Aorta (tissue), 5 donors: ENCODE measurements at places on chromosomes 16 and 17.

GRCh38 chr17:62075308-62075815, 10.3 kb upstream of the MED13 start:
- no peak for DNase-seq

DNA sequence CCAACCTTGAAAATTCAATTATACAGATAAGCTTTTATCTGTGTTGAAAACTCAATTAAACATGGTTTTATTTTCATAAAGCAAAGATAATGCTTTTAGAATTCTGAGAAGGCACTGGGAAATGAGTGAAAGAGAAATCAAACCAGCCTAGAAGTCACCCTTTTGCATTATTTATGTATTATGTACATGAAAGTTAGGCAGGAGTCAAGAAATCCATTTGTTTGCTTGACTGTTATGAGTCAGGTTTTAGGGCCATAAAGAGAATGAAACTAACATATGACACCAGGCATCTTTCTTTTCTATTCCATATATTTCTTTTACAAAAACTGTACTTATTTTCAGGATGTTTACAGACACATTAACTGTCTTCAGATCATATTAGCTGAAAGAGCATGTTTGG, 23.3 kb upstream of the CDH8 start:
- no peak for DNase-seq

DNA sequence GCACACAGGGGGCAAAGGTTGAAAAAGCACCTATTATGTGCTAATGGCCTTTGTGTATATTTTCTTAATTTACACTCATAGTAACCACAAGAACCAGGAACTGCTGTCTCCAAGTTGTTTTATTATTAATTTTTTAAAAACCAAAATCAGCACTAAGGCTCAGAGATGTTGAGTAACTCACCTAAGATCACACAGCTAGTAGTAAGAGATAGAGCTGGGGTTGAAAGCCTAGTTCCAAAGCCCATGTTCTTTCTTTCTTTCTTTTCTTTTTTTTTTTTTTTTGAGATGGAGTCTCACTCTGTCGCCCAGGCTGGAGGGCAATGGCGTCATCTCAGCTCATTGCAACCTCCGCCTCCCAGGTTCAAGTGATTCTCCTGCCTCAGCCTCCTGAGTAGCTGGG, 75.3 kb downstream of the SDK2 start:
- DNase-seq: no peak

GRCh38 chr17:11305524-11305923, 64.5 kb downstream of the SHISA6 start:
- no peak for DNase-seq

GRCh38 chr16:55947366-55947765, 72.2 kb upstream of the CES5A start:
- DNase-seq: no peak

GRCh38 chr16:89122322-89122851, 28.7 kb downstream of the ACSF3 start:
- DNase-seq: peak; percentile 43

GRCh38 chr17:1197781-1198490, 18.2 kb upstream of the ABR start:
- peak; percentile 95 for DNase-seq

- no peak for DNase-seq
Observed at GRCh38 chr17:42591411-42591810, 13.9 kb upstream of the PSMC3IP start.

DNA sequence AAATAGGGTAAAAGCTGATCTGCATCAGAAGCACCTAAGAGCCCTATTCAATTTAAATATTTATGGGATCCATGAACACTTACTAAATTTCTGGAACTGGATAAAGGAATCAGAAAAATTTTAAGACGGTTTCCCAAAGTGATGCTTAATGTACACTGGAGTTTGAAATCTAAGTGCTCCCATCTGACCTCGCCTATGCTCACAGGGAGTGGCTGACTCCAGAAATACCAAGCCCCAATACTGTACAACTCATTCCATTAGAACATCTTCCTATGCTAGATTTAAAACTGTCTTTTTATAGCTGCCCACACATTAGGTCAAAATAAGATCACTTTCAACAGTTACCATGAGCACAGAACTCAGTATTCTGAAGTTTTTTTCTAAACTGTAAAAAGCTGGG, 1214.6 kb downstream of the CDH11 start:
- DNase-seq: no peak

DNA sequence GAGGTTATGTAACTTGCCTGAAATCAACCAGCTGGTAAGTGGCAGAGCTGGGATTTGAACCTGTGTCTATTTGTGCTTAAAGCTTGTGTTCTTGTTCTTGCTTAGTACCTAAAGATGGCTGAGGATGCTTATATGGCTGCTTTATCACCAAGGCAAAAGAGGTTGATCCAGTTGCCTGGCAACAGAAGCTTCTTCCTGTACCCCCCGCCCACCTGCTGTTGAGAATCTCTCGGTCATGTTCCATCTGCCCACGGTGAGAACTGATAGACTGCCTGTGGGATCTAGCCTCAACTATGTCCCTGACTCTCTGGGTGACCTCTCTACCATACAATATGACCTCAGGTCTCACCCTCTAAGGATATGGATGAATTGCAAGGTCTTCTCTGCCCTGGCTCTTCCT, 60.7 kb downstream of the ABCC6 start:
- DNase-seq: no peak

- peak; percentile 84 for DNase-seq
Observed at GRCh38 chr16:53503991-53504663, 1.1 kb upstream of the AKTIP start.

DNA sequence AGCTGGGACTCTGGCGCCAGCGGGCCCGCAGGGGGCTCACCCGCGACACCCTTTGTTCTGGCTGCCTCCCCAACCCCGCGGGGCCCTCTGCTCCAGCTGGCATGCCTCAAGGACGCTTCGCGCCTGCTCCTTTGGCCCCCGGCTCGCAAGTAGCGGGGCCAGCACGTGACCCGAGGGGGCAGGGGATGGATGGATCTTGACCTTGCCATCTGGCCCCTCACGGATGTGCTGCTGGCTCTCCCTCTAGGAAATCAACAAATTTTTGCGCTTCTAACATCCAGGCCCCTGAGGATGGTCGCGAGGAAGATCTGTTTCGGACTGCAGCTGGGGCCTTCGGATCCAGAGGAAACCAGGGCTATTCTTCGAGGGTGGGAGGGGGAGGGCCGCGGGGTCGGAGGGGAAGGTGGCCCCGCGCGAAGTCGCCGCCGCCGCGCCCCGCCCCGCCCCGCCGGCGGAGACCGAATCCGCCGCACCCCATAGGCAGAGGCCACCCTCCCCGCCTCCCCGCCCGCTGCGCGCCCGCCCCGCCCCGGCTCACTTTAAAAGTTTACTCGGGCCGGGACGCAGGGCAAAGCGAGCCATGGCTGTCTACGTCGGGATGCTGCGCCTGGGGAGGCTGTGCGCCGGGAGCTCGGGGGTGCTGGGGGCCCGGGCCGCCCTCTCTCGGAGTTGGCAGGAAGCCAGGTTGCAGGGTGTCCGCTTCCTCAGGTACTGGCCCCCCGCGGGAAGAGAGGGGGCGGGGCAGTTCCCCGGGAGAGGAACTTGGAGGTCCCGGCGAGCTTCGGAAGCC, at the start of gene ACSF2:
ACSF2 (plus strand) TSS at position 537 of the 790 bp plus-strand sequence; CDS start at position 581, 44 bp downstream.
- DNase-seq: peak; percentile 93

DNA sequence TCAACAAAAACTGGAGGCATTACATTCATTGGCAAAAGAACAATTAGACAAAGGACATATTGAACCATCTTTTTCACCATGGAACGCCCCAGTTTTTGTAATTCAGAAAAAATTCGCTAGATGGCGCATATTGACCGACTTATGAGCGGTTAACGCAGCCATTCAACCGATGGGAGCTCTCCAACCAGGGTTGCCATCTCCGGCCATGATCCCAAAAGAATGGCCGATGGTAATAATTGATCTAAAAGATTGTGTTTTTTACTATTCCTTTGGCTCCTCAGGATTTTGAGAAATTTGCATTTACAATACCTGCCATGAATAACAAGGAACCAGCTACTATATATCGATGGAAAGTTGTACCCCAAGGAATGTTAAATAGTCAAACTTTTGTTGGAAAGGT, 21.4 kb downstream of the ALOX15B start:
- DNase-seq: peak; percentile 38

- DNase-seq: peak; percentile 78
Observed at GRCh38 chr16:82603784-82604411, 22.9 kb upstream of the CDH13 start.

GRCh38 chr17:1975573-1975972, 49.6 kb downstream of the RTN4RL1 start:
- DNase-seq: no peak

DNA sequence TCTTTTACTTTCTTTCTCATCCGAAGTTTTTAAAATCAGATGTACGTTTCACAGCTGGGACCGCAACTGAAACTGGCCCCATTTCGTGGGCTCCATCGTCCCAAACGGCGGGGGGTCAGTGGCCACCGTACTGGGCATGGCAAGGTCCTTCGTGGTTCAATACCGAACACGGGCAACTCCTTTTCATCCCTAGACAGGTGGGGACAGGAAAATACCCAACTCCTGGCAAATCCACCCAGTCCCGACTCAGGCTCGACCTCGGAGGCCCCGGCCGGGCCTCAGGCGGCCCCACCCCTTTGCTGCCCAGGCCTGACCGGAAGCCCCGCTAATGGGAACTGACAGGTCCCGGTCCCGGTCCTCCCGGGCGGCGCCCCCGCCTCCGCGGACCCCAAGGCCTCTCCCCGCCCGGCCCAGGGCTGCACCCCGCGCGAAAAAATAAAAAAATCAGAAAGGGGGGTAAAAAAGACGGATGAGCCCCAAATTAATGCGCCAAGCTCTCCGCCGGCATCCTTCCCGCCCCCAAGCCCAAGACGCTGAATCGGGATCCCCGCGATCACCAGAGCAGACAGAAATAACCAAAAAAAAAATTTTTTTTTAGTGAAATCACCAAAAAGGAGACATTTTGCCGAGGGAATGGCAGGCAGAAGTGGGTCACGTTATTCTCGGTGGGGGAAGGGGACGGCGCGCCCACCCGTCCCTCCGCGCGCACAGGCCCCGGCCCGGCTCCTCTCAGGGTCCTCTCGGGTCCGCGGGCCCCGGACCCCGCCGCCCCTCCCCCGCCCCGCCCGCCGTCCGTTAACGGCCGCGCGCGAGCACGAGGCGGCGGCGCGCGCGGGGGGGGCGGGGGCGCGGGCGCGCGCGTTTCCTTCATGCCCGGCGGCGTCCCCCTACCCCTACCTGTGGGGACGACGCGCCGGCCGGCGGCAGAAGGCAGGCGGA, 562 bp downstream of the ZC3H7A start:
- DNase-seq: peak; percentile 90

DNA sequence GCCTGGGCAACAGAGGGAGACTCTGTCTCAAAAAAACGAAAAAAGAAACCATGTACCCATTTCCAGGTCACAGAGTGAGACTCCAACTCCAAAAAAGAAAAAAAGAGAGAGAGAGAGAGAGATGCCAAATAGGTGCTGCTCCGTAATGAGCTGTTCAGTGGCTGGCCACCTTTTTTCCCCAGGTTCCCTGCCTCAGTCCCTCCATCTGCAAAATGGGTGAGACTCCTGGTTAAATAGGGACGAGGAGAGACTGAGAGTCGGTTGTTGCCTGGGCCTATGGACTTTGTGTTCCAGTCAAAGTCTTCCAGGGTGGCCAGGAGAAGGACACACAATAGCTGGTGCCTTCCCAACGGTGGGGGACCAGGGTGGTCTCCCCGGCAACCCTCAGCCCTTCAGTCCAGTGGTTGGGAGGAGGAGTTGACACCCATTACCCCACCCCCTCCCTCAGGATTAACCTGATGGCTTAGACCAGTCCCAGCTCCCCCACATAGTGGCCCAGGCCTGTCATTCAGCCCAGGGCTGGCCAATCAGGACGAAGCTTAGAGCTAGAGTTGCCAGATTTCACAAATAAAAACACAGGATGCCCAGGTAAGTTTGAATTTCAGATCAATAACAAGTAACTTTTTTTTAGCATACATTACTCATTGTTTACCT, 258.2 kb downstream of the PARN start:
- no peak for DNase-seq

DNA sequence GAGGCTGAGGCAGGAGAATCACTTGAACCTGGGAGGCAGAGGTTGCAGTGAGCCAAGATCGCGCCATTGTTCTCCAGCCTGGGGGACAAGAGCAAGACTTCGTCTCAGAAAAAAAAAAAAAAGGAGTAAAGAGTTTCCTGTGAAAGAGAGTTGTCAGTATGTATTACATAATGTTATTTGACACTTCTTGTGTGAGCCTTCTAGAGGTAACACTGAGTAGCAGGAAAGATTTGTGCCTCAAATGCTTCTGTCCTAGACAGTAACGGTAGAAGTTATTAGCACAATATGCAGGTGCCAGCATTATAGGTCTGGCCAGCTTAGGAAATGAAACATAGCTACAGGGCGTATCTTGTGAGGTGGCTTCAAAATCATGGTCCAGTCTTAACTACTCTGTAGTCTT, 6.2 kb downstream of the RPS6KB1 start:
- DNase-seq: no peak

DNA sequence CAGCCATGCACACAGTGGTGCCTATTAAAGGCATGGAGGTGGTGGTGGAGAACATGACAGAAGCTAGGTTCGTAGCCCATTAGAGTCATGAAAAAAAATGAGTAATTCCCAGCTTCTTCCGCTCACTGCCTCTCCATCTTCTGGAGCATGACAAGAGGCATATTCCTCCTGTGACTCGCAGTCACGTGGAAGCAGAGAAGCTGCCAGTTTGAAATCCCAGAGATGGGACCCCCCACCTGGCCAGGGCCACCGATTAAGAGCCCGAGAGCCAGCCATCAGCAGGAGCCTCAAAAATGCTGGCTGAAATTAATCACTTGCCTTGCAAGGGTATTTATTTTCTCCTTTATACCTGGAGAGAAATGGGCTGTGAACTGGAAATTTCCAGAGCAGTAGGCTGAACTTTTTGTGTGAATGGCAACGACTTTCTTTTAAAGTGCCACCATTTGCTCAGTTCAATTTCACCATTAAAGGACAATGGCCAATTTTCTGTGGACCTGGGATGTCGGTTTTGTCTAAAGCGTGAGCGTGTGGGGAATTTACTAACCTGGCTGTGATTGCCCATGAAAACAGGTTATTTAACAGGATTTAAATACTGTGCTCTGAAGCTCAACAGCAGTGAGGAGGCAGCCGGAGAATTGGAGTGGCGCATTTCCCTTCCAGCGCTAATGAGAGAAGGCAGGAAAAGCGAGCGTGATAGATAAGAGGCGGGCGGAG, 189.7 kb upstream of the SDK2 start:
- no peak for DNase-seq

- DNase-seq: peak; percentile 79
Observed at GRCh38 chr17:82882715-82883418, 43.0 kb upstream of the ZNF750 start.

DNA sequence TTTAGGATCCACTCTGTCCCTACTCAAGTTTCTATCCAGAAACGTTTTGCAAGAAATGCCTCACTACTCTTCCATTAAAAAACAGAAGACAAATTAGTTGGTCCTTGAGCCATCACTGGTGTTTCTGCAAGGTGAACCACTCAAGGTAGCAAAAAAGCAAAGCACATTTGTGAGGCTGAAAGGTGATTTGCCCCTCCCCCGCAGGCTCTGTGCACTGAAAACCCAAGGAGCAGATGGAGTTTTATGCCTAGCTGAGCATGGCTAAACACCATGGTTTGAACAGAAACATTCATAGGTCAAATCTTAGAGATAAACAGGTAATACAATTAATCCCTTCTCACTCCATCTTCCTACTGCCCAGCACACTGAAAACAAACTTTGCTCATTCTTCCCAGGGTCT, 538.2 kb upstream of the CDH5 start:
- DNase-seq: no peak
